Activated naive CD8-positive, alpha-beta T cell treated with anti-CD3 and anti-CD28 coated beads, Interleukin-2, amount 10 ng/mL, durations not matched to agents 7 days and 5 days (primary cell): ENCODE measurements at places on chromosomes 16 and 17. TPM values are rescaled to one million over a fixed set of nuclear protein-coding genes. Genes with fewer than 3 reads are reported as not detected.

GRCh38 chr16:27646806-27647205 lies 96.9 kb downstream of the KATNIP start:
- H3K4me1 ChIP-seq, result no peaks in the 10 kb centered on the region
- H3K4me3 ChIP-seq, result no peak overlapping the region
- H3K36me3 ChIP-seq, result peaks cover 3% of the 10 kb centered on the region
- no peaks in the 10 kb centered on the region for H3K27me3 ChIP-seq
- no peak overlapping the region for H3K27ac ChIP-seq
- no peak for DNase-seq

DNA sequence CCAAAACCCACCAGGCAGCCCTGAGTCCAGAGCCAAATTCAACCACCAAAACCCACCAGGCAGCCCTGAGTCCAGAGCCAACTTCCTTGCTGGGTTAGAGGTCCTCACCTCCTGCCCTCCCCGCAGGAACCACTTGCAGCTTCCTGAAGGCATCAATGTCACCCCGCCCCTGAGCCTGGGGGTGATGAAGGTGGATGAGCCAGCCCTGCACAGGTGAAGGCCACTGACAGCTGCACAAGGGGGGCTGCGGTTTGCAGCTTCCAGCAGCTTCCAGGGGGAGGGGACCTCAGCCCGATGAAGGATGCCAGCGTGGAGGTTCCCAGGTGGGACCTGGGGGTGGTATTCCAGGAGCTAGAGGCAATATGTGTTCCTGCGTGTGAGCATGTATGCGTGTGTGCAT lies 7.6 kb upstream of the CSNK1D start:
- peak overlapping the region; percentile 43 for H3K27ac ChIP-seq
- no peak for DNase-seq
- H3K4me3 ChIP-seq, result no peak overlapping the region
- peaks cover 2% of the 10 kb centered on the region for H3K27me3 ChIP-seq
- H3K4me1 ChIP-seq, result peaks cover 18% of the 10 kb centered on the region

- H3K27ac ChIP-seq, result no peak overlapping the region
- no peak overlapping the region for H3K4me3 ChIP-seq
- H3K4me1 ChIP-seq, result no peaks in the 10 kb centered on the region
- H3K36me3 ChIP-seq, result peaks cover 8% of the 10 kb centered on the region
Observed at GRCh38 chr16:54027995-54028394, 258.6 kb downstream of the IRX3 start.

DNA sequence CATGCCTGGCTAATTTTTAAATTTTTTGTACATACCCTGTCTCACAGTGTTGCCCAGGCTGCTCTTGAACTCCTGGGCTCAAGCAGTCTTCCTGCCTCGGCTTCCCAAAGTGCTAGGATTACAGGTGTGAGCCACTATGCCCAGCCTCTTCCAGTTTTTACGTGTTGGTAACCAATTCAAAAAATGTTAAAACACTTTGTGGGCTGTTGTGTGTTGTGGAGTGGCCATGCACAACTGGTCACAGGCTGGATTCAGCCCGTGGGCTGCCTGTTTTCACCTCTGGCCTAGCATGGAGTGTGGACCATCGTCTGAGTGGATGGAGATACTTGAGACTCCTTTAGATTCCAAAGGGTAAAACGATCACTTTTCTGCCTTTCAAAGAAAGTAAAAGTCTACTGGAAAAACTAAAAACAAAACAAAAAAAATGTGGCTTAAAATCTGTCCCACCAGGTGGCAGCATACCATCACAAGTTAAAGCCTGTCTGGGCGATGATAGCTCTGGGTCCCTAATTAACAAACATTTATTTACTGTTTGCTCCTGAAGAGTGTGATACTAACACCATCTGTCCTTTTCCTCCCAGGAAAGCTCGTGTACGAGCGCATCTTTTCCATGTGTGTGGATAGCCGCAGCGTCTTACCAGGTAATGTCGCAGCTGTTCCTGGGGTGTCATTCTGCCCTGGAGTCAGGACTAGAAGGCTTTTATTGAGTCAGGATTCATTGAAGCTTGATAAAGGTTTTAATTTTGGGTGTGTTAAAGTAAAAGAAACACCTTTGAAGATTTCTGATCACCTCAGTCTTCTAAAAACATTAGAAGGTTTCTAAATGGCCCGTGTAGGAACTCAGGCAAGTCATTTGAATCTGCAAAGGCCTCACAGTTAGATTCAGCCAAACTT lies 45.8 kb downstream of the VPS35L start:
- H3K27ac ChIP-seq, result peak overlapping the region; percentile 12
- no peaks in the 10 kb centered on the region for H3K27me3 ChIP-seq
- no peak for DNase-seq
- no peak overlapping the region for H3K4me3 ChIP-seq
- H3K36me3 ChIP-seq, result peaks cover 22% of the 10 kb centered on the region
- peaks cover 6% of the 10 kb centered on the region for H3K4me1 ChIP-seq

- DNase-seq, result no peak
- peaks cover 11% of the 10 kb centered on the region for H3K27me3 ChIP-seq
- H3K4me3 ChIP-seq, result no peak overlapping the region
- H3K4me1 ChIP-seq, result peaks cover 2% of the 10 kb centered on the region
Observed at GRCh38 chr17:81380666-81381518, 14.4 kb upstream of the BAHCC1 start.

Gene ST6GALNAC1
- total RNA-seq, result not detected

- H3K4me3 ChIP-seq, result peak overlapping the region; percentile 81
- peak; percentile 62 for DNase-seq
- peaks cover 74% of the 10 kb centered on the region for H3K4me1 ChIP-seq
- H3K36me3 ChIP-seq, result peaks cover 5% of the 10 kb centered on the region
- H3K27ac ChIP-seq, result peak overlapping the region; percentile 87
Observed at GRCh38 chr17:32520104-32520701, 33.4 kb downstream of the CDK5R1 start.

Gene NXPH3
- total RNA-seq, result not detected

Gene CCDC43
- 23.9 TPM for total RNA-seq
